ENCODE measurements at places on chromosomes 2 and 18.

- peak overlapping the region; percentile 63 for H3K4me3 ChIP-seq
- DNase-seq = peak; percentile 15
Observed at GRCh38 chr2:289362-290089, 1.6 kb upstream of the ALKAL2 start.

DNA sequence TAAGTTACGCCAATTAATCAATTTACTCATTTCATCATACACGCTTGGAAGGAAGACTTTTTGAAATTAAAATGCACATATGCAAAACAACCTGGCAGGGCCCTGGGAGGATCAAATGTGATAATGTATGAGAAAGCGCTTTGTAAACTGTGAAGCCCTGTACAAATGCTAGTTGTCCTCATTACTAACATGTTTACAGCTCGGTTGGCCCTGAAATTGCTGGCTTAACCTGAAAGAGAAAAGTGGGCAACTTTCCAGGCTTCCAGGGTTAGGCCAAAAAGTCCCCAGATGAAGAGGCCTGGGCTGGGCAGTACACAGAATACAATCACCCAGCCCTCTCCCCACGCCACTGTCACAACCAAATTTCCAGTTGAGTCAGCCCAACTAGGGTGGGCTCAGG lies 60.2 kb downstream of the DNMT3A start:
- no peak overlapping the region for H3K4me3 ChIP-seq
- no peaks in the 10 kb centered on the region for H3K27me3 ChIP-seq
- DNase-seq = no peak
- H3K27ac ChIP-seq = no peak overlapping the region
- H3K4me1 ChIP-seq = peaks cover 13% of the 10 kb centered on the region
- no peaks in the 10 kb centered on the region for H3K36me3 ChIP-seq

- no peak for DNase-seq
- no peaks in the 10 kb centered on the region for H3K4me1 ChIP-seq
- no peak overlapping the region for H3K27ac ChIP-seq
- H3K27me3 ChIP-seq = no peaks in the 10 kb centered on the region
Observed at GRCh38 chr2:21469564-21469963, 345.8 kb downstream of the TDRD15 start.

DNA sequence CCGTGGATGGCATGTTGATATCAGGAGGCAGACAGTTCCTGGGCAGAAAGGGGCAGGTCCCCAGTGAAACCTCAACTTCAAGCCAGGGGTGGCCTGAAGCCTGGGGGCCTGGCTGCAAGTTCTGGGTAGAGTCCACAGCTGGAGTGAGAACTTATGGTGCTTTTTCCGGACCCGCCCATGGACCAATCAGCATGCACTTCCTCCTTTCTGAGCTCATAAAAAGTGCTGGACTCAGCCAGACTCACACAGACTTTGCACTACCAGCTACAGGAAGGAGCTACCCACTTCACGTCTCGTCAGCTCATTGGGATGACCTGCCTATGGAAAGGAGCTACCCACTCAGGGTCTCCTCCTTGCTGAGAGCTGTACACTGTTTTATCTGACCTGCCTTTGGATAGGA lies 183.1 kb upstream of the MC4R start:
- no peak overlapping the region for H3K4me3 ChIP-seq
- H3K27me3 ChIP-seq = no peaks in the 10 kb centered on the region
- DNase-seq = no peak

- DNase-seq = no peak
- H3K27ac ChIP-seq = no peak overlapping the region
- H3K36me3 ChIP-seq = no peaks in the 10 kb centered on the region
- no peaks in the 10 kb centered on the region for H3K27me3 ChIP-seq
Observed at GRCh38 chr2:151576080-151576479, 158.2 kb downstream of the NEB start.

GRCh38 chr2:135227386-135227785 lies 175.3 kb downstream of the RAB3GAP1 start:
- DNase-seq = peak; percentile 41
- no peaks in the 10 kb centered on the region for H3K4me1 ChIP-seq
- no peak overlapping the region for H3K27ac ChIP-seq
- H3K36me3 ChIP-seq = no peaks in the 10 kb centered on the region
- no peak overlapping the region for H3K4me3 ChIP-seq

- no peak overlapping the region for H3K4me3 ChIP-seq
- no peaks in the 10 kb centered on the region for H3K36me3 ChIP-seq
- no peak for DNase-seq
- H3K4me1 ChIP-seq = peaks cover 20% of the 10 kb centered on the region
- H3K27me3 ChIP-seq = no peaks in the 10 kb centered on the region
Observed at GRCh38 chr18:46070232-46070631, 1.8 kb downstream of the PSTPIP2 start.

DNA sequence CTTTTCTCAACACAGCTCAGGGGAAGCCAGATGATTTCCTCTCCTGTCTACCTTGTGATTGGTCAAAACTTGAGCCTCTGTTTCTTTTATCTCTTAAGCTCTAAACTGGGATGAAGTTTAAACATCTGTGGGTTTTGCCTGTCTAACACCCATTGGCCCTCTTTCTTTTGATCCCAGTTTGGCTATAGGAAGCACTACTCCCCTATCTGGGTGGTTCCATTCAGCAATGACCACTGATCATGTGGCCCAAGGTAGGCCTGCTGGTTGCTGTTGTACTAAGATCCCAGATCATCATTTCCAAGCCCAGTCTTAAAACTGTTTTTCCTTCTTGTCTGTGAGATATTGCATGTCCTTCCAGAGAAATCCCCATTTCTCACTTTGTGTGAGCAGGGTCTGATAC lies 51.6 kb upstream of the STPG4 start:
- peaks cover 18% of the 10 kb centered on the region for H3K4me1 ChIP-seq
- no peak overlapping the region for H3K4me3 ChIP-seq
- no peaks in the 10 kb centered on the region for H3K36me3 ChIP-seq
- no peaks in the 10 kb centered on the region for H3K27me3 ChIP-seq
